Midbrain (tissue), 1 donor: ENCODE measurements at places on chromosomes 5 and 9.

DNA sequence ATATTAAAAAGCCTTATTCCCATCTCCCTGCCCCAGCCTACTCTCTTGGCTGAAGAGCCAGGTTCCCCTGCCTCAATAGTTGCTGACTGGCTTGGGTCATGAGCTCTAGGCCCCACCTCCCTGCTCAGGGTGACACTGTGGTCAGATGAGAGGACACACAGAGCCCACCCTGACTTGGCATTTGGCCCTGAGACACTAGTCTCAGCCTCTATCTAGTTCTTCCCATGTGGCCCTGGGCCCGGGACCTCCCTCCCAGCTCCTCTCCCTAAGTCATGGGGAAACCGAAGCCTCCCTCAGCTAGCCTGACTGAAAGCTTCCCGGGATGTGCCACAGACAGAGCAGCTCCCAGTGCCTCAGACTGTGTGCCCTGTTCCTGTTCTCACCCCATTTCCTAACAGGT is 5.8 kb upstream of the MYOZ3 start:
- DNase-seq, result no peak

DNA sequence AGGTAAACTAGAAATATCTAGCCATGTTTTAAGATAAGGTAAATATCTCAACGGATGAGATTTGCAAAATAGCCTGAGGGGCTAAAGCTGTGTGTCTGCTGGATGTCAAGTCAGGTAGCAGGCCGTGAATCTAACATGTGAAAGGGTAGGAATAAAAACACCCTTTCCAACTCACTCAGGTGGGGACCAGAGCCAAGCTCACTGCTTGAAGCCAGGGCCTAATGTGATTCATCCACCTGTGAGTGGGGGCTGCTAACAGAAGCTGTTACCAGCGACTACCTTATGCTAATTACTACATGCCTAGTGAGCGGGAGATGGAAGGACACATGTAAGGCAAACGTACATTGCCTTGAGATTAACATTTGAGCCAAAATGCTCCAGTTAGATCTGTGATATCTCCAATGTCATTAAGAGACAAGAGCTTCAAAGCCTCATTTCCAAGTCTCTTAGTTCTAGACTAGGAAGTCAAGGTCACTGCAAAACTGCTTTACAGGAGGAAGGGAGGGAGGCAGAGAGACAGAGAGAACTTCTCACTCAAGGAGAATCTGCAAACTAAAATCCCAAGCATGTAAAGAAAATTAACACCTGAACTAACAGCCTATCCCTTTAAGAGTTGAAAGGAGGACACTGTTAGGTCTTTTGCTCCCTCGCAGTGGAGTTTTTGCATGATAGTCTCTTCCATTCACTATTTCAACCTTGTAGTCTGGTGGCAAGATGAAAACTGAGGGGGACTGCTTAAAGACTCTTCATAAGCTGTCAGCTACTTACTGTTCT is 141.6 kb upstream of the RPS23 start:
- DNase-seq, result no peak

DNA sequence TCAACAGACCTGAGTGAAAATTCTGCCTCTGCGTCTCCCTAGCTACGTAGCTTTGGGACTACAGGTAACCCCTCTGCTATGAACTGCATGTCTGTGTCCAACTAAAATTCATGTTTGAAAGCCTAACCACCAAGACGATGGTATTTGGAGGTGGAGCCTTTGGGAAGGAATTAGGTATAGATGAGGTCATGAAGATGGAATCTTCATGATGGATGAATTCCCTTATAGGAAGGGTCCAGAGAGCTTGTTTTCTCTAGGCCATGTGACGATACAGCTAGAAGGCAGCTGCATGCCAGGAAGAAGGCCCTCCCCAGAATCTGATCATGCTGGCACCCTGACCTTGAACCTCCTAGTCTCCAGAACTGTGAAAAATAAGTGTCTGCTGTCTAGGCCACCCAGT is 296.4 kb downstream of the SLIT3 start:
- no peak for DNase-seq

- no peak for DNase-seq
Measured at GRCh38 chr5:107476783-107477182, 194.0 kb downstream of the EFNA5 start.

GRCh38 chr5:118354797-118355196 is 633.5 kb downstream of the DTWD2 start:
- DNase-seq, result no peak

DNA sequence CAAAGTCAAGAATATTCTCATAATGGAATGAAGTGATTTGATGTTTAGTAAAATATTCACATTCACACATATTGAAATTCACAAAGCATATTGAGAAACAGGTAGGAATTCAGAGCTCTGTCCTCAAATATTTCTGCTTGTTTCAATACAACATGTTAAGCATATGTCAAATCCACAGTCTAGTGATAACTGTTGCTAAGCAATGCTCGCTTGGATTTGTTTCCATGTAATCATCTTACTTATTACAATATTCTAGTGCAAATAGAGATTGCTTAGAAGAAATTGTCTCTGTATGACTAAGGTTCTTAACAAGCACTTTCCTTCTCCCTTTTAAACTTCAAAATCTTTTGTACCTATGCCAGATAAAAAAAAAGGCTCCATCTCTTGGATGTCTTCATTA is 995.7 kb downstream of the CDH18 start:
- no peak for DNase-seq

DNA sequence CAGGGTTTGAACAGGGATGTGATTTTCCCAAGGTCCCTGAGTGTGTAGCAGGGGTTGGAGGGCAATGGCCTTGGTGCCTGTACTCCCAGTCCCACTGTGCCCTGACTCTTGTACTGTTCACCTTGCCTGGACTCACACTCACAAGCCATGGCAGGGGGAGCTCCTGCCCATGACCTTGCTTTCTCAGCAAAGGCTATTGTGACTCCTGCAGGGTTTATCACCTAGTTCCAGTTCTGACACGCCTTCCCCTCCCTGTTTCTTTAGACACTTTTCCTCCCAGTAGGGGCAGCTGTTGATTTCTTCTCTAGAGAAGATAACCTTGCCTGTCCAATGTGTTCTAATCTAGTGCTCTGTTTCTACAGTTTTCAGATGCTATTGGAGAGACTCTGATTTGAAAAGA is 139.5 kb downstream of the FSTL4 start:
- no peak for DNase-seq

- no peak for DNase-seq
Measured at GRCh38 chr9:2743937-2744529, 26.7 kb downstream of the KCNV2 start.

DNA sequence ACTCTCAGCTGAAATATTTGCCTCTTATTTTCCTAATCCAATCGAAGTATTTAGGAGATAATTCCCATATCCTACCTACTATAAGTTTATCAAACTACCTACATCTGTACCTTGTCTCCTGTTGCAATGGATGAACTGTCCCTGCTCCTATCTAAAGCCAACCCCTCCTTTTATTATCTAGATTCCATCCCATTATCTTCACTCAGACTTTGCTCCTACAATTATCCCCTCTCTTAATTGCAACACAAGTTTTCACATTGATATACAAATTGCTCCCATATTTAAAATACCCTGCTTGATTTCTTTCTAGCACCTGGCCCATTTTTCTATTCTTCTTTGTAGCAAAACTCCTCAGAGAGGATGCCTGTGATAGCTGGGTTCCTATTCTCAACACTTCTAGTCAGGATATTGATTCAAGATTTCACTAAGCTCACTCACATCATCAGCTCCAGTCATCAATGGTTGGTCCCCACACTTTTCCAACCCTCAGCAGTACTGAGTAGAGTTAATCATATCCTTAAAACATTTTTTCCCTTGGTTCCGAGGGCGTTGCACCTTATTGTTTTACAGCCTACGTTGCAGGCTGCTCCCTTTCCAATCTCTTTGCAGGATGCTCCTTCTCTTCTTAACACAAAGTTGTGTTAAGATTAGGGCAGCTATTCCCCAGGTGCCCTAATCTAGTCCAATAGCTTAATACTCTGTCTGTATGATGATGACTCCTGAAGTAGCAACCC is 177.8 kb upstream of the PTGER4 start:
- DNase-seq, result no peak

- DNase-seq, result no peak
Measured at GRCh38 chr5:144547098-144547499, 376.4 kb downstream of the KCTD16 start.

- DNase-seq, result no peak
Measured at GRCh38 chr9:10396615-10397014, 216.2 kb downstream of the PTPRD start.

- DNase-seq, result no peak
Measured at GRCh38 chr5:177276886-177277285, 26.6 kb downstream of the RAB24 start.

DNA sequence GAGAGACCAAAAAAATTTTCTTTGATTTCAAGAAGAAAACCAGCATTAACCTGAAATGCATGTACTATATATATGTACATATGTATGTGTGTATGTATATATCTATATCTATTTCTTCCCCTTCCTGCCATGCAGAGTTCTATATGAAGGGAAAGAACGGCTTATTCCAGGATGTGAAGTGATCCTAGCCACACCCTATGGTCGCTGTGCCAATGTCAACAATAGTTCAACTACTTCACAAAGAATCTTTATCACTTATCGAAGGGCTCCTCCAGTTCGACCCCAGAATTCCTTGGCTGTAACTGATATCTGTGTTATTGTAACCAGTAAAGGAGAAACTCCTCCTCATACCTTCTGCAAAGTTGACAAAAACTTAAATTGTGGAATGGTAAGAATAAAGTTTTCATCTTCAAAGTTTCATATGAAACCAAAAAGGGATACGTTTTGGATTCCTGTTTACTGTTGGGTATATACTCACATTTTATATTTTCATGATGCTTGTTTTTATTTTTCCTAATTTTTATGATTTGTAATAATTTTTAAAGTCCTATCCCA is 56.2 kb downstream of the DENND4C start:
- DNase-seq, result no peak

DNA sequence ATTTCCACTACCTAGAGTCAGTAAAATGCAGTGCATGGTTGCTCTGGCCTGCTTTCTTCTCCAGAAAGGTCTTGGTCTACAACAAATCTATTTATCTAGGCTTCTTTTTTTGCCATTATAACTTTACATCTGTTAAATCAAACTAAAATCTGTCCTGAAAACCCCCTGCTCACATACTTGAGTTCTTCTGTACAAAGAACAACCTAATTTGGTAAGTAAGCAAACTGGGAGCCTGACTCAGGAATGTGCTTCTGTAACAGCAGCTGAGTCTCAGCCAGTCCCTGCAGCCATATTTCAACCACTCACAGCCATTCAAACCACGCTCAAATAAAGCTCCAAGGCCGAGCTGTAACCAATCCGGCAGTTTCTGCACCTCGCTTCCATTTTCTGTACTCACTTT is 95.8 kb downstream of the PLPP1 start:
- peak; percentile 49 for DNase-seq

- DNase-seq, result no peak
Measured at GRCh38 chr9:124054582-124055227, 43.1 kb downstream of the LHX2 start.

GRCh38 chr9:103898550-103898949 is 195.6 kb upstream of the SMC2 start:
- no peak for DNase-seq

DNA sequence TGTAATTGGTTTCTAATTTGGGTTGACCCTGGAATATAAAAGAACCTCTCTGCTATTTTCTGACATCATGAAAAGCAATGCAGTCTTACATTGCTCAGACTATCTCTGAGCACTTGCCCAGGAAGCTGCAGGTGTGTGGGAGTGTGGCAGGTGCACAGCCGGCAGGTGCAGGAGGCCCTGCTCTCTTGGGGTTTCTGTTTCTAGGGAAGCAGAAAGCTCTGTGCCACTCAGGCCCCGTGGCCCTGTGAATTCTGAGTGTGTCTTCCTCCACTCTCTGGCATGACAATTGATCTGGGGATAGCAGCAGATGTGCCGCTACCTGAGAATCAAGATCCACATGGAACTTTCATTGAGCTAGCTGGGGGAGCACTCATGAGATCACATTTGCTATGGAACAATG is 45.7 kb upstream of the IRX2 start:
- DNase-seq, result no peak

- no peak for DNase-seq
Measured at GRCh38 chr9:6819529-6819928, 61.8 kb downstream of the KDM4C start.

DNA sequence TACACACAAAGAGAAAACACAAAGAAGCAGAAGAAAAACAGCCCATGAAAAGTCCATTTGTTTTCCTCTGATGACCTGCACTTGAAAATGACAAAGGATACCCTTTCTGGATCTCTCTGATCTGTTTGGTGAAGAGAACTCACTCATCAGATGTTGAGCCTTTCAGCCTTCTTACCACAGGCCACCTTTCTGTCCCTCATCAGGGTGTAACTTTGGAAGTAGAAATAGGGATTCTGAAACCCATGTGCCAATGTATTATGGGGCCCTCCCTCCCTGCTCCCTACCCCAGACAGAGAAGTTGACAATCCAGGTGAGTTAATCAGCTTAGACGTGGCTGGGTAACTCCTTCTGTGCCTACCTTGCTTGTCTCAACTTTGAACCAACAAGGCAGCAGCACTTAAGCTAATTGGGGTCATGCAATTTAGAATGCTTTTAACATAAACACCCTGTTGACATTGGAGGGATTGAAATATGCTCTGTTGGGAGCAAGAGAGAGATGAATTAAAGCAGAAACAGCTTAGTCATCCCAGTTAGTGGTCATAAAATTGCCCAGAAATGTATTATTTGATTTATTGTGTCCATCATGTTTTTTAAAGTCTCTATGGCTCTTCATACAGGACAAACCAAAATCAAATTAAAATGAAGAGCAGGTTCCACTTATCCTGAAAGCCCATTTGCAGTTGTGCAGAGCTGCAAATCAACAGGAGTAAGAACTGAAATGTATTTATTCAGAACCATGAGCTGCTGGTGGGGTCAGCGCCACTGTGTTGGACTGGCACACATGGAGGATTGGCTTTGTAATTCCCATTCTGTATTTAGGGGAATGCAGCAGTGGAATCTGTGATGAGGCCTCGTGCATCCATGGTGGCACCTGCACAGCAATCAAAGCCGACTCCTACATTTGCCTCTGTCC is 132.0 kb downstream of the LIFR start:
- no peak for DNase-seq

GRCh38 chr5:160231783-160232342 is 2.6 kb downstream of the FABP6 start:
- DNase-seq, result no peak

DNA sequence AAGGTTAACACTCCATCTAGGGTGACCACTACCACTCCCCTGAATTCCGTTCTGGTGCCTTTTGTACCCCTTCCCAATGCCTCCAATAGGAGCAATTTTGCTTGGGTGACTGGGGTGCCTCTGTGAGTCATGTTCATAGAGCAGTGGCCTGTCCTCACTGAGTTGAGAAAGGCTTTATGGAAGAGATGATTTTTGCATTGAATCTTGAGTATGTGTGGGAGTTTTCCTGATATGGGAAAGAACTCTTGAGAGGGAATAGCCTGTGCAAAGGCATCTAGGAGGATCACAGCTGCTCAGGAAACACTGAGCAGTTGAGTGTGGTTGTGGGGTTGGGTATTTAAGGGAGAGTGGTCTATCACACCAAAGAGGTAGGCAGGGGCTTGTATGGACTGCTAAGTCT is 16.2 kb downstream of the C9orf43 start:
- no peak for DNase-seq

DNA sequence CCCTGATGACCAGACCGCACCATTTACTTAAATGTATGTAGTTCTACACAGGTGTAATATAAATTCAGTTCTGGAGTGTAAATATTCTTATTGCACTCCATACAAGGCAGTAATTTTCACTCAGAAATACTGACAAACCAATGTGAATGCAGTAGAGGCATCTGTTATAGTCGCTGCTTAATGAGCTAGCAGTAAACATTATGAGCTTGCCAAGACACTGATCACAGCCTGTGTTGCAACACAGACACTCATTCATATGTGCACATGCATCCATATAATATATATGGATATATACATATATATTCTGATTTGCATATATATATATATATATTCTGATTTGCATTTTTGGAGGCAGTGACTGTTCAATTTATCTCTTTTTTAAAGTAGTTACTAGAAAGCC is 435.1 kb upstream of the ST8SIA4 start:
- no peak for DNase-seq
